ENCODE measurements at places on chromosomes 1 and 21. TPM values are rescaled to one million over a fixed set of nuclear protein-coding genes. Genes with fewer than 3 reads are reported as not detected.

DNA sequence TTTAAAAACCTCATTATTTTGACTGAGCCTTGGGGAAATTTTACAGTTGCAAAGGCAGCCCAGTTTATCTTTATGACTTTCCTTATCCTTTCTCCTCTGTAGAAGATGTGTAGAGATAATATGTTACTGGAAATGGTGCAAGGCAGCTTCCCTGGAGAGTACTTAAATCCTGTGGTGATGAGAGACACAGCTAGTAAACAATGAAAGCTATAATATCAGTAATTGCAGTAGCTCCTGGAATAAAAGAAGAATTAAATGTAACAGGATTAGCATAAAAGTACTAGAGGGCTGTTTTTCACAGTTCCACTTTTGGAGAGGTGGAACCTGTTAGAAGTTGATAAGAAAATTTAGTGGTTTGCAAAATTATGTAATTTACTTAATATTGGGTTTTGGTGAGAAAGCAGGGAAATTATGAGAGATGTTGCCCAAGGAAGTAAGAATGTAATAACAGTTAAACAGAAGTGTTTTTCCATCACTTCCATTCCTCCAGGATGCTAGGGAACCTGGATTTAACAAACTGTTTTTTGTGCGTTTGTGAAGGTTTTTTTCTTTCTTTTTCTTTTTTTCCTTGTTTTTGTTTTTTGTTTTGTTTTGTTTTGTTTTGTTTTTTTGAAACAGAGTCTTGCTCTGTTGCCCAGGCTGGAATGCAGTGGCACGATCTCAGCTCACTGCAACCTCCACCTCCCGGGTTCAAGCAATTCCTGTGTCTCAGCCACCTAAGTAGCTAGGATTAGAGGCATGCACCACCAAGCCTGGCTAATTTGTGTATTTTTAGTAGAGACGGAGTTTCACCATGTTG is 15.7 kb upstream of the EDEM3 start:
- H3K27me3 ChIP-seq, result no peaks in the 10 kb centered on the region
- H3K36me3 ChIP-seq, result no peaks in the 10 kb centered on the region
- no peak for DNase-seq

The KCND3 gene
- 0.94 TPM for total RNA-seq

- no peak overlapping the region for H3K4me3 ChIP-seq
- no peak overlapping the region for H3K27ac ChIP-seq
- DNase-seq, result no peak
- H3K4me1 ChIP-seq, result no peaks in the 10 kb centered on the region
- no peaks in the 10 kb centered on the region for H3K27me3 ChIP-seq
- no peaks in the 10 kb centered on the region for H3K36me3 ChIP-seq
Measured at GRCh38 chr1:34265396-34265795, 88.7 kb downstream of the C1orf94 start.

The ZBTB18 gene
- total RNA-seq, result 23.8 TPM

GRCh38 chr1:44040418-44040817 is 9.2 kb upstream of the SLC6A9 start:
- H3K27ac ChIP-seq, result no peak overlapping the region
- no peaks in the 10 kb centered on the region for H3K36me3 ChIP-seq
- H3K4me1 ChIP-seq, result no peaks in the 10 kb centered on the region
- H3K27me3 ChIP-seq, result no peaks in the 10 kb centered on the region
- no peak for DNase-seq
- no peak overlapping the region for H3K4me3 ChIP-seq

The TMEM52 gene
- 3.5 TPM for total RNA-seq

GRCh38 chr1:54995835-54996234 is 2.9 kb upstream of the BSND start:
- H3K36me3 ChIP-seq, result no peaks in the 10 kb centered on the region
- H3K27ac ChIP-seq, result no peak overlapping the region
- no peak overlapping the region for H3K4me3 ChIP-seq
- H3K27me3 ChIP-seq, result peaks cover 5% of the 10 kb centered on the region
- no peak for DNase-seq

GRCh38 chr1:238177960-238178645 is 287.4 kb upstream of the ZP4 start:
- H3K27me3 ChIP-seq, result no peaks in the 10 kb centered on the region
- no peak for DNase-seq
- H3K36me3 ChIP-seq, result no peaks in the 10 kb centered on the region
- no peaks in the 10 kb centered on the region for H3K4me1 ChIP-seq

DNA sequence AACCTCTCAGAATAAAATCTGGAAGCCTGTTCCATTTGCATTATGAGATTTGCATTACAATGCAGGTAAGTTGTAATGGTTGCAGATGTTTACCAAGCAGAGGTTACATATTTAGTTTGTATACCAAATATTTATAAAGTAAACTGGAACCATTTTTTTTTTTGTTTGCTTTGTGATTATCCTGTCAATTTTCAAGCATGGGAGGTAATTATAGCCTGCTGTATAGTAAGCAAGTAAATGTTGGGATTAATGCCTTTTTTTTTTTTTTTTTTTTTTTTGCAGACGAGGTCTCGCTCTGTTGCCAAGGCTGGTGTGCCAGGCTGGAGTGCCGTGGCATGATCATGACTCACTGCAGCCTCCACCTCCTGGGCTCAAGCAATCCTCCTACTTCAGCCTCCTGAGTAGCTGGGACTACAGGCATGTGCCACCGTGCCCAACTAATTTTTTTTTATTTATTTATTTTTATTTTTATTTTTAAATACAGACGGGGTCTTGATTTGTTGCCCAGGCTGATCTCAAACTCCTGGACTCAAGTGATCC is 21.0 kb downstream of the NFYC start:
- no peak for DNase-seq
- H3K36me3 ChIP-seq, result no peaks in the 10 kb centered on the region
- no peaks in the 10 kb centered on the region for H3K27me3 ChIP-seq
- H3K27ac ChIP-seq, result no peak overlapping the region
- no peak overlapping the region for H3K4me3 ChIP-seq
